Heart right ventricle (tissue), 16 donors: ENCODE measurements at places on chromosomes 7 and 10. TPM values are rescaled to one million over a fixed set of nuclear protein-coding genes. Genes with fewer than 3 reads are reported as not detected.

MYO3A gene
- not detected for total RNA-seq

TAS2R4 gene
- total RNA-seq, result 0.15 TPM

PNLIPRP2 gene
- total RNA-seq, result not detected

GUSB gene
- total RNA-seq, result 15.0 TPM

PPP1R17 gene
- not detected for total RNA-seq

PKD1L1 gene
- 2.5 TPM for total RNA-seq

LRIT1 gene
- total RNA-seq, result not detected

GCK gene
- total RNA-seq, result 1.2 TPM

WIPF3 gene
- 4.4 TPM for total RNA-seq

TMEM72 gene
- total RNA-seq, result not detected

PHKG1 gene
- total RNA-seq, result 25.1 TPM

FGL2 gene
- total RNA-seq, result 9.1 TPM

PON3 gene
- 0.23 TPM for total RNA-seq

IMPDH1 gene
- 13.1 TPM for total RNA-seq
